ENCODE measurements at places on chromosomes 13 and 19. TPM values are rescaled to one million over a fixed set of nuclear protein-coding genes. Genes with fewer than 3 reads are reported as not detected.
A peak's percentile ranks its signal among the peaks of the same experiment; 100 is the strongest.

Gene SIGLEC11
- total RNA-seq = not detected

GRCh38 chr19:50876456-50876855 lies 3.2 kb downstream of the KLK2 start:
- no peak for DNase-seq

DNA sequence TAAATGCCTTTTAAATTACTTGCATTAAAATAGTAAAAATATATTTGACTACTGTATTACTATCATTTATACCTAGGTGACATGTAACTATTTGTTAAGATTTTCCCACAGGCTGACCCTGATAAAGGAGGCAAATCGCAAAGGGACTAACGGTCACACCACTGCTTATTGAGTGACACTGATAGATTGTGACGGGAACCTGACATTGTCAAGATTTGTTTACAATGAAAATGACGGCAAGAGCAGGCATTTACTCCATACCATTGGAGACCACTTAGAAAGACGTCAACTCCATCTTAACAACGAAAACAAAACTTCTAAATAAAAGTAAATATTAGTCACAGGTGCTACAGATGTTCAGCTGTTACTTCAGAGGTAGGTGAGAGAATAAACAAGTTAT lies 289.0 kb downstream of the DACH1 start:
- no peak for DNase-seq

DNA sequence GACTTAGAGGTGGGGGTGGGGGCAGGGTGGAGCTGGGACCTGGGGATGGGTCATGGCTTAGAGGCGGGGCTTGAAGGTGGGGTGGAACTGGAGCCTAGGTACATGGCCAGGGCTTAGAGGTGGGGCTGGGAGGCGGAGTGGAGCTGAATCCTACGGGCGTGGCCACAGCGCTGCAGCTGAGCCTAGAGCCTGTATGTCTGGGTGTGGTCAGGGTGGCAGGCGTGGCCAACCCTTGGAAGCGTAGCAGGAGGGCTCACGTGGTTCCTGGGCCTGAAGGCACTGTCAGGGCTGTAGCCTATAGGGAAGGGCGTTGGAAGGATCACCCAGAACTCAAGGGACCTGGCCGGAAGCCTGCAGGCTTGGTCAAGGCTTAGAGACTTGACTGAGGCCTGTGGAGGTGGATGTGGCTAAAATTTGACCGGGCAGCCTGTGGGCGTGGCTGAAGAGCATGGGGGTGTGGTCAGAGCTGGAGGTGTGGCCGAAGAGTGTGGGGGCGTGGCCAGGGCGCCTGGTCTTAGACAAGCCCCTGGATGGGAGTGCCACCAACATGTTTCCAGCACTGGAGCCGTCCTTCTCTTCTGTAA lies 24.3 kb downstream of the COLGALT1 start:
- DNase-seq = peak; percentile 40

Gene CD37
- total RNA-seq = 166 TPM

DNA sequence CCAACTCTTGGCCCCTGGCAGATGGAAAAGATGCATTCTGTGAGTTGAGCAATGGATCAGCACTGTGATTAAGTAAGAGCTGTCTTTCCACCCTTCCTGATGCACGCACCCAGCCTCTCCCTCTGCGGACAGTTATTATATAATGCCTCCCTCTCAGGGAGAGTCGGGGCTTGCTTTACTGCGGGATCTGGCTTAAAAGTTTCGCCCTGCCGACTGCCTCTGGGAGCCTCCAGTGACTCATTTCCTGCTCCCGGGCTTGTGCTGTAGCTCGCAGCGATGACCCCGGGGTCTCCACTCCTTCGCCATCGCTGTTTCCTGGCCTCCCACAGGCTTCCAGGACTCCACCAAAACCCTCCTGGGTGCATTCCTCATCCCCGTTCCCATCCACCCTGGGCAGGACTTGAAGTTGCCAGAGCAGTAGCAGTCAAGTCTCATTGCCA lies 107.4 kb upstream of the SLC7A1 start:
- no peak for DNase-seq

- no peak for DNase-seq
These were observed 4.0 kb downstream of the GRIN2D start for GRCh38 chr19:48397263-48398101.

DNA sequence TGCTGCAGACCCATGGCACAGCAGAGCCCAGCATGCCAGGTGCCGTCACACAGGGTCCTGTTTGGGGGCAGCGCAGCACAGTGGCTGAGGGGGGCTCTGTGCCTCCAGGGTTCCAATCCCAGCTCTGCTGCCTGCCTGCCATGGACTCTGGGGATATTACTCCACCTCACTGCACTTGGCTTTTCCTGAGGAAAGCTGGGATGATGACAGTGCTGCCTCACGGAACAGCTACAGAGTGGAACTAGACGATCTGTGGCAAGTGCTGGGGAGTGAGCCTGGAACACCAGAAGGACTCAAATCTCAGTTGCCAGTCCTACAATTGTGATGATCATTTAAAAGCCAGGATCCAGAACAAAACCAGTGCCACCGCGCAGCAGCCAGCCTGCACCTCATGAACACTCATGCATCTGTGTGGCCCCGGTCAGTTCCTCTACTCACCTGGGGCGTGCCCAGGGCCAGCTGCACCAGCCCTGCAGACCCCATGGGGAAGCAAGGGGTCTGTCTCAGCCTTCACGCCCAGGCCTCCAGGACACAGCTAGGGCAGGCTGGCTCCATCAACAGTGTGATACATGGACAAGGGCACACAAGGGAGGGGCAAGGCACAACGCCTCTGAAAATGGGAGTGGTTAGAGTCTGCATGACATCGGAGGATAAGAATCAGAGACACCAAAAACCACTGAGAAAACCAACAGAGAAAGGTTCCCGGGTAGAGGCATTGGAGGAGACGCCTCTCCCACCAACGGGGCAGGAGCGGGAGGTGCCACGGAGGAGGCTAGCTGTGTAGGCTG lies 55.2 kb downstream of the ATP7B start:
- no peak for DNase-seq

Measured in activated naive CD4-positive, alpha-beta T cell treated with anti-CD3 and anti-CD28 coated beads, Interleukin-2, amount 50 U/mL, for 72 hours (primary cell).